ENCODE measurements at places on chromosomes 5 and 9.

- no peak for DNase-seq
Measured at GRCh38 chr5:50855001-50855400, 188.6 kb downstream of the PARP8 start.

- DNase-seq: no peak
Measured at GRCh38 chr5:56858777-56859442, 43.6 kb downstream of the MAP3K1 start.

DNA sequence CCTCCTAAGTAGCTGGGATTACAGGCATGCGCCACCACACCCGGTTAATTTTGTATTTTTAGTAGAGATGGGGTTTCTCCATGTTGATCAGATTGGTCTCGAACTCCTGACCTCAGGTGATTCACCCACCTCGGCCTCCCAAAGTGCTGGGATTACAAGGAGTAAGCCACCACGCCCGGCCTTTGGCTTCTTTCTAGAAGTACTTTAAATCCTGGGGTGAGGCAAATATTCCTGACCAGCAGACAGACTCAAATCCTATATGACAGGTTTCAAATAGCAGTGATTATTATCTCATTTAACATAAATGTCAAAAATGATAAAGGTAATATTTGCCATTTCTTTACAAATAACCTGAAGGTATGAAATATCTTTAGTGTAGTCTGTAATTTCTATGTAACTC lies 35.6 kb downstream of the ABHD17B start:
- DNase-seq: no peak

DNA sequence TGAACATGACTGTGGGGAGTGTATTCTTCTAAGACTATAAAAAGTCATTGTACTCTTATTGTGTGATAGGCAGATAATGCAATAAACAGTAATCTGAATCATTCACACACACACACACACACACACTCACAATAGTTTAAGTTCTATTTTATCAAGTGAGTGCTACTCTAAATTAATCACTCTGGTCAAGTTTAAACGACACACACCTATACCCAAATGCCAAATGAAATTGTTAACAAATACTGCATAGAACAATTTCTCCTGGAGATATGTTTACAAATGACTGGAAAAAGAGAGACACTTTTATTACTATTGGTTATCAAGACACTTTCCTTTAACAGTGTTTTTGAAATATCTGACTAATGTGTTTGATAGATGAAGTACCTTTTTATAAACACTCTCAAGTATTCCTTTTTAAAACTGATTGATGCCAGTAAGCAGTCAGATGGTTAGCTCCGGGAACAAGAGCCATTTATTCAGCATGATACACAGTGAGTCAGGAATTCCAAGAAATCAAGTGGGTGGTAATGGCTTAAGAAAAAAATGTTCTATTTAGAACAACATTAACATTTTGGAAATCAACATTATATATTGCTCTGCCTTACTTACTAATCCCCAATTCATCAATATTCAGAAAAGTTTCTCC lies 521.6 kb upstream of the ST8SIA4 start:
- DNase-seq: no peak

GRCh38 chr9:21392270-21392669 lies 7.1 kb upstream of the IFNA2 start:
- DNase-seq: peak; percentile 11

GRCh38 chr9:15293804-15294316 lies 13.2 kb downstream of the TTC39B start:
- DNase-seq: no peak

DNA sequence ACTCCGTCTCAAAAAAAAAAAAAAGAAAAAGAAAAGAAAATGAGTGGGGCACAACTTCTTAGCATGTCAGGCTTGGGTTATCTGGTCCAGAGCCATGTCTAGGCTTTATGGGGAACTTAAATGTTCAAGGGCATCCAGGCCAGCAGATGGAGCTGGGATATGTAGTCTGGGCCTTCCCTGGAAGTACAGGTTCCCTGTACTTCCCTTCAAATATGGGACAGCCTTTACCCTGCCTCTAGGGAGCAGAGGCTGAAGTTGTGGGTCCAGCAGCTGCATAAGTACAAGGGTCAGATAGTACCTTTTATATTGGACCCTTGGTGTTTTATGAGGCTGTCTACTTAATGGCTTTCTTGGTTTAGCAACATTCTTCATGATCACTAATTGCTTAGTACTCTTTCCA lies 42.1 kb downstream of the FAF2 start:
- DNase-seq: no peak

- no peak for DNase-seq
Measured at GRCh38 chr5:91642581-91642980, 259.5 kb upstream of the ARRDC3 start.

GRCh38 chr5:90055831-90056328 lies 353.7 kb downstream of the CETN3 start:
- no peak for DNase-seq

GRCh38 chr5:36373527-36374086 lies 71.9 kb upstream of the RANBP3L start:
- no peak for DNase-seq

GRCh38 chr5:154723740-154724505 lies 31.3 kb upstream of the LARP1 start:
- no peak for DNase-seq

DNA sequence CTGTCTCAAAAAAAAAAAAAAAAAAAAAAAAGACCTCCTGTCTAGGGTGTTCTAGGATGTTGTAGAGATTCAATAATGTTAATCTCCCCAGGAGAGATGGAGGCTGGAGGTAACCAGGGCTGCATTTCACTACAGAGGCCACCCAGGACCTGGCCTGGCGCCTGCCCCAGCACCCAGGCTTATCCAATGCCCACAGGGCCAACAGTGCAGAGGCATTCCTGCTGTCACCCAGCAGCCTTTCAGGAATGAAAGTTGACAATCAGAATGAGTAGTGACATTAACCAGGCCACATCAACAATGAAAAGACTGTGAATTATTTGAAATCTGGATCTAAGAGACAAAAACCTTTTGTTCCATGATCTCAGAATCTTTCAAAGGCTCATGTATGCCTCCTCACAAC lies 36.2 kb upstream of the GABRP start:
- DNase-seq: no peak

GRCh38 chr5:131379723-131380122 lies 115.9 kb downstream of the CDC42SE2 start:
- DNase-seq: peak; percentile 6

DNA sequence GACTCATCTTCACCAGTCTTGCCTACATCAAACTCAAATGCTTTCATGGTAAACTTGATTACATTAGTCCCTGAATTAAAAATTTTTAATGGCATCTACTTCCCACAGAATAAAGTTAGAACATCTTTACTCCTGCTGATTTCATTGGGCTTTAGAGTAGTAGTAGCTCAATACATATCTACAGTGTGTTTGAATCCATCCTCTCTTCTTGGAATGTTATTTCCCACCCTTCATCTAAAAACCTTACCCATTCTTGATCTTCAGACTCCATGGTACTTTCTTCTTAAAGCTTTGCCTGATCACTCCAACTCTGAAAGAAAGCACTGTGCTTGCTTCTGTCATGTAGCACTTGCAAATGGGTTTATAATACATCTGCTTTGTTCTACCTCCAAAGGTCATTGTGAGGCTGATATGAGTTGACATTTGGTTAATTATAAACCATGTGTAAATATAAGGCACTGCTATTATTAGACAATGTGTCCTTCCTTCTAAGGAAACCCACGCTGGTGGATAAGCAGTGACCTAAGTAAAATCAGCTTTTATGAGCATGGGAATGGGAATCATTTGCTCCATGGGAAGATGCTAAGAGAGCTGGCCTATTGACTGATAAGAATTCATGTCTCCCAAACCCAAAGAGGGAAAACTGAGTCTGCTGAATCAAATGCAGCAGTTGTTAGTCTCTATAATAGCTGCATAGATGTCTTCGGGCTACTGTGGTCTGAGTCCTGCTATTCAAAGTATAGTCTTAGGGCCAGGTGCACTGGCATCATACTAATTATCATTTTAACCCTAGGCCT lies 7.5 kb upstream of the PRLR start:
- DNase-seq: no peak

DNA sequence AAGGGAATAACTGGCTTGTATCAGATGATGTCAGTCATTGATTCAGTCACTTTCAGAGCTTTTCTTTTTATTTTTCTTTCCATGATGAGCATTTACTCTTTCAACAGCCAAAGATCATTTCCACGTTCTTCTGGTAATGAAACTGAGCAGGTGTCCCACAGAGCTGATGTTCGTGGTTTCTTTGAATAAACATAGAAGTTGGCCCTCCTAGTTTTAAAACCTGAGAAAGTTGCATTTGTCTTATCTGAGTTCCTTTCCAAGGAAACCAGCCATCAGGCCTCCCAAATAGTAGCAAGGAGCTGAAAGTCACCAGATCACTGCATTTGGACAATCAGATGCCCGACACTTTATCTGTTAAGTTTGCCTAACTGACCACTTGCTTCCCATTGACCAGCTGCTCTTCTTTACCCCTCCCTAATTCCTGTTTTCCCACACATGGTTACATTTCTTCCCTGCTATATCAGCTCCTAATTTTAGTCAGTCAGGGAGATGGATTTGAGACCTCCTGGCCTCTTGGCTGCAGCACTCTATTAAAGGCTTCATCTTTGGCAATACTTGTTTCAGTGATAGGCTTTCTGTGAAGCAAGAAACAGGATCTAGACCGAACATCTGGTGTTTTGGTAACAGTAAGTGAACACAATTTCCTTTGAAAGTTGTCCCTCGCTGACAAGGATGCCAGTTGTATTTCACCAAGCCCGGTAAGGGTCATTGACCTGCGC lies 420.8 kb downstream of the CHSY3 start:
- DNase-seq: peak; percentile 16

GRCh38 chr9:89359751-89360261 lies 41.5 kb downstream of the SECISBP2 start:
- DNase-seq: no peak
